ENCODE measurements at places on chromosomes 6 and 20. TPM values are rescaled to one million over a fixed set of nuclear protein-coding genes. Genes with fewer than 3 reads are reported as not detected.
A peak's percentile ranks its signal among the peaks of the same experiment; 100 is the strongest.

Gene TCP11
- not detected for total RNA-seq

Gene CABLES2
- 8.6 TPM for total RNA-seq

Gene SLX4IP
- total RNA-seq: 8.1 TPM

Gene SLC17A9
- total RNA-seq: 44.6 TPM

Gene TFAP2D
- total RNA-seq: not detected

Gene GTSF1L
- total RNA-seq: 0.84 TPM

Gene BPI
- not detected for total RNA-seq

Gene GLP1R
- not detected for total RNA-seq

Gene NOX3
- not detected for total RNA-seq

- H3K4me1 ChIP-seq: no peaks in the 10 kb centered on the region
- H3K27ac ChIP-seq: no peak overlapping the region
- no peak for DNase-seq
- no peak overlapping the region for H3K4me3 ChIP-seq
Observed at GRCh38 chr20:47672886-47673670, 112.2 kb downstream of the SULF2 start.

DNA sequence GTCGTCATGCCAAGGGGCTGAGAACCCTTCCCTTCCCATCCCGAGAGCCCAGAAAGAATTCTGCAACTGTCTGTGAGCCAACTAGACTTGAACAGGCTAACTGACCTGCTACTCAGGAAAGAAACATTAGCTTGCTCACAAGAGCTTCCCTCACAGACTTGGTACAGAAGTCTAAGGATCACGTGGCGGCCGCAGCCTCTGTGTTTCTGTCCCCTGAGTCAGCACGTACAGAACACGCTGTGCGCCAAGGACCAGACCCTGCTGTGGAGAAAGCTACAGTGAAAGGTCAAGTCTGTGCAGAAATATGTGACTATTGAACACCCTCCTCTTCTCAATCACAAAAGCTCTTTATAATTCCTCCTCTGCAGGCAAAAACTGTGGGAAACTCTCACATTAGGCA is 151.3 kb upstream of the QKI start:
- peaks cover 8% of the 10 kb centered on the region for H3K4me1 ChIP-seq
- no peak for DNase-seq
- H3K27me3 ChIP-seq: no peaks in the 10 kb centered on the region
- H3K27ac ChIP-seq: no peak overlapping the region

- no peak overlapping the region for H3K4me3 ChIP-seq
- no peaks in the 10 kb centered on the region for H3K36me3 ChIP-seq
- no peak for DNase-seq
- no peak overlapping the region for H3K27ac ChIP-seq
- H3K27me3 ChIP-seq: no peaks in the 10 kb centered on the region
- peaks cover 4% of the 10 kb centered on the region for H3K4me1 ChIP-seq
Observed at GRCh38 chr20:10513931-10514575, 78.9 kb downstream of the SLX4IP start.

GRCh38 chr6:43717822-43718221 is 30.2 kb upstream of the MRPS18A start:
- H3K4me3 ChIP-seq: no peak overlapping the region
- no peak overlapping the region for H3K27ac ChIP-seq
- peaks cover 39% of the 10 kb centered on the region for H3K4me1 ChIP-seq
- no peak for DNase-seq

DNA sequence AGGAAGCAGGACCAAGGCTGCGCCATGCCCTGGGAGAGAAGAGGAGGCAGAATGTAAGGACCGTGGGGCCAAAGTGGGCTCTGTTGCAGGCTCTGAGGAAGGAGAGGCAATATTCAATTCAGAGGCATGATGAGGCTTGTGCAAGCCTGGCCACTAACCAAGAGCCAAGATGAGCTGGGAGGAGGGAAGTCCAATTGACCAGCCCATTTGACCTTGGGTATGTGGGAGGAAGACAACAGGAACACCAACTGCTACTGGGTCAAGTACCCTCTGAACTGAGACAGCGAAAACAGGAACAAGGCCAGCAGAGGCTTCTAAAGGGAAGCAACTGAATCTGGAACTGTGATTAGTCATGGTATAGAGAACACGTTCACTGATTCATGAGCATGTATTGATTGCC is 779.6 kb downstream of the MAFB start:
- no peak overlapping the region for H3K4me3 ChIP-seq
- H3K27me3 ChIP-seq: peaks cover 3% of the 10 kb centered on the region
- DNase-seq: no peak
- no peaks in the 10 kb centered on the region for H3K36me3 ChIP-seq
- H3K27ac ChIP-seq: no peak overlapping the region

DNA sequence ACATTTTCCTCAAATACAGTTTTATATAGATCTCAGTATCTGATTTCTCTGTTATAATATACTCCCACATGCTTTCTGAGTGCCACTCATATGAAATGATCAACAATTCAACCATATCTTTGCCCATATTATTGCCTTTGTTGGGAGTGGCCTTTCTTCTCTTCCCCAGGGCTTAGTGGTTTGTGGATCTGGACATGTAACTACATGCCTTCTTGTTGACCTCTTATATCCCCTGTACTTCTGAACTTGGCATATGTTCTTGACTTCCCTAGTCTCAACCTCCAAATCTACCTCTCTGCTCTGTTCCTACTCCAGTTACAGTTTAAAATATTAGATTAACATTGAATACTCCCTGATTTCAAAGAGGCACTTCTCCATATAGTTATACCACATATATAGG is 34.3 kb upstream of the PRIM2 start:
- peaks cover 2% of the 10 kb centered on the region for H3K27me3 ChIP-seq
- H3K27ac ChIP-seq: no peak overlapping the region
- no peaks in the 10 kb centered on the region for H3K36me3 ChIP-seq
- no peak overlapping the region for H3K4me3 ChIP-seq
- no peak for DNase-seq

- no peak overlapping the region for H3K4me3 ChIP-seq
- DNase-seq: no peak
- H3K36me3 ChIP-seq: no peaks in the 10 kb centered on the region
- no peak overlapping the region for H3K27ac ChIP-seq
Observed at GRCh38 chr6:112429226-112429625, 82.1 kb downstream of the RFPL4B start.

DNA sequence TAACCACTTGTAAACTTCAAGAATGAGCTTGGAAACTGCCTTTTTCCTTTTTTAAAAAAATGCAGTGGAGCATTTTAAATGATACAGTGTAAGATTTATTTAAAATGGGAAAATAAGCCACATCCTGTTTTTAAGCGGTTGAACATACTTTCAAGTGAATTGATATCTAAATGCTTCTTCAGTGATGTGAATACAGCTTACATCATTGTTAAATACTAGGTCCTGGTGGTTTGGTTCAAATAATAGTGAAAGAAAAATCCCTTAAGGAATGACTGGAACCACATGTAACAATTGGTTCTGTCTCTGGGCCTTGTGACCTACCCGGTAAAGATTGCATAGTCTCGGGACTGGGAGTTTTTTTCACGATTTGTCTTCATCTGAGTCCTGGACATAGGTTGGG is 44.2 kb downstream of the BMP6 start:
- H3K27me3 ChIP-seq: no peaks in the 10 kb centered on the region
- H3K36me3 ChIP-seq: no peaks in the 10 kb centered on the region
- no peak overlapping the region for H3K27ac ChIP-seq
- no peak overlapping the region for H3K4me3 ChIP-seq
- H3K4me1 ChIP-seq: no peaks in the 10 kb centered on the region
- no peak for DNase-seq

- H3K4me1 ChIP-seq: peaks cover 3% of the 10 kb centered on the region
- H3K27me3 ChIP-seq: no peaks in the 10 kb centered on the region
- no peaks in the 10 kb centered on the region for H3K36me3 ChIP-seq
- no peak overlapping the region for H3K27ac ChIP-seq
Observed at GRCh38 chr6:125537090-125537489, 212.3 kb upstream of the HEY2 start.

DNA sequence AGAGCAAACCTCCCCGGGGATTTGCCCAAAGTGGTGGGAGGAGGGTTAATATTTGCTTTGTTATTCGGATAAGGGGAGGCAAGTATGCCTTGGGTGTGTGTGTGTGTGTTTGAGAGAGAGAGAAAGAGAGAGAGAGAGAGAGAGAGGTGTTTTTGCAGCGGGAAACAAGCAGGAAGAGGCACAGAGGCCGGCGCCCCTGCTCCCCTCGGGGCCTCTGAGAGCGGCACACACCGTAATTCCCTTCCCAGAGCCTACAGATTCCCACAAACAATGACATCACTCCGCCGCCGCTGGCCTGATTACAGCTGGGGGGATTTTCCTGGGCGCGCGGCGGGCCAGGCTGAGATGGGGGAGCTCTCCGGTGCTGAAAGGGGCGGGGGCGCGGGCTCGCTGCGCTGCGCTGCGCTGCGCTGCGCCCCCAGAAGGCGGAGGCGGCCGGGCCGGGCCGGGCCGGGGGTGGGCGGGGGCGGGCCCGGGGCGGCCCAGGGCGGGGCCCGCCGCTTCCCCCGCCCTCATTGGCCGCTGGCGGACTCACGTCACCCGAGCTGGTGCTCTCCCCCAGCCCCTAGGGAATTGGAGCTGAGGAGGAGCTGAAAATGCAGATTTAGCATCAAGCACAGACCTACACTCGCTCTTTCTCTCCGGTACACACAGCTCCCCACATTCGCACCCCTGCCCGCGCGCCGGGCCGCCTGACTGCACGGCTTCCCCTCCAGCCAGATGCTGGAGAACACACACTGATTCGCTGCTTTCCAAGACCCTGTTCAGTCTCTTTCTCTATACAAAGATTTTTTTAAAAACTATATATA is at the start of gene PCSK2:
PCSK2 (plus strand) TSS at position 631 of the 809 bp plus-strand sequence. CDS start 266 bp downstream, outside the sequence.
- H3K4me1 ChIP-seq: no peaks in the 10 kb centered on the region
- H3K36me3 ChIP-seq: no peaks in the 10 kb centered on the region
- H3K27ac ChIP-seq: no peak within 1 kb of the TSS
- no peak for DNase-seq
- H3K27me3 ChIP-seq: peaks cover 10% of the 10 kb centered on the region

DNA sequence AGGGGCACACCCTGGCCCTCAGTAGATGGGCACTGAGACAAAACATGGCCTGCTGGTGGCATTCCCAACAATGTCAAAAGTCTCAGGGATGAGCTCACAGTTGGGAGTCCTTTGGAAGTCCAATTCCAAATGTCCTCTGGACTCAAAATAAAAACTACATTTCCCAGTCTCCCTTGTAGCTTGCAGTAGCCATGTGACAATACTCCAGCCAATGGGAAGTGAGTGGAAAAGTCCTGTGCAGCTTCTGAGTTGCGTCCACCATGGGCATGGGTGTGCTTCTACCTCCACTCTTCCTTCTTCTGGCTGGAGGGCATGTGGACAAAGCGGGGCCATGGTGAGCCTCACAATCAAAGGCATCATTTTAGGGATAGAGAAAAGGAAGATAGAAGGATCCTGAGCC is 5.8 kb upstream of the ADAM33 start:
- no peak overlapping the region for H3K27ac ChIP-seq
- H3K4me1 ChIP-seq: no peaks in the 10 kb centered on the region
- H3K4me3 ChIP-seq: no peak overlapping the region
- H3K27me3 ChIP-seq: no peaks in the 10 kb centered on the region
- no peaks in the 10 kb centered on the region for H3K36me3 ChIP-seq
- no peak for DNase-seq

GRCh38 chr6:7241160-7241559 is 71.8 kb downstream of the SSR1 start:
- H3K36me3 ChIP-seq: peaks cover 3% of the 10 kb centered on the region
- no peak overlapping the region for H3K27ac ChIP-seq
- H3K4me1 ChIP-seq: peaks cover 23% of the 10 kb centered on the region
- no peaks in the 10 kb centered on the region for H3K27me3 ChIP-seq

GRCh38 chr20:17935761-17936160 is 32.8 kb downstream of the SNX5 start:
- peaks cover 12% of the 10 kb centered on the region for H3K4me1 ChIP-seq
- no peaks in the 10 kb centered on the region for H3K36me3 ChIP-seq
- no peak overlapping the region for H3K4me3 ChIP-seq
- no peaks in the 10 kb centered on the region for H3K27me3 ChIP-seq
- no peak for DNase-seq

DNA sequence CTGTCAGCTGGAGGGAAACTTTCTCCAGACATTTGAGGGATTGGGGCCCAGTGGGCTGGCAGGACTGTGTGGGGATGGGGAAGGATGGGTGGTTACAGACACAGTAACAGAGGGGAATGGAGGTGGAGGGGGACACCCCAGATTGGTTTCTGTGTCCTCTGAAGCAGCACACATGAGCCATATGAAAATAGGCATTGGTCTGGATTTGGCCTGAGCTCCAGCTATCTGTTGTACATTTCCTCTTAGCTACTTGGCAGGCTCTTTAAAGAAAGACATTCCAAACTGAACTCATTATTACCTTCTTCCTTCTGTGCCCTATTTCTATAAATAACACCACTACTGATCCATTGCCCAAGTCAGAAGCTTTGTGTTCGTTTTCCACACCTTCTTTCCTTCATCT is 72.0 kb upstream of the PRL start:
- no peaks in the 10 kb centered on the region for H3K4me1 ChIP-seq
- DNase-seq: no peak
- H3K27me3 ChIP-seq: no peaks in the 10 kb centered on the region
- no peak overlapping the region for H3K27ac ChIP-seq
- no peaks in the 10 kb centered on the region for H3K36me3 ChIP-seq

- no peak overlapping the region for H3K4me3 ChIP-seq
- H3K27ac ChIP-seq: peak overlapping the region; percentile 19
Observed at GRCh38 chr6:31351401-31352309, 5.3 kb downstream of the HLA-B start.

DNA sequence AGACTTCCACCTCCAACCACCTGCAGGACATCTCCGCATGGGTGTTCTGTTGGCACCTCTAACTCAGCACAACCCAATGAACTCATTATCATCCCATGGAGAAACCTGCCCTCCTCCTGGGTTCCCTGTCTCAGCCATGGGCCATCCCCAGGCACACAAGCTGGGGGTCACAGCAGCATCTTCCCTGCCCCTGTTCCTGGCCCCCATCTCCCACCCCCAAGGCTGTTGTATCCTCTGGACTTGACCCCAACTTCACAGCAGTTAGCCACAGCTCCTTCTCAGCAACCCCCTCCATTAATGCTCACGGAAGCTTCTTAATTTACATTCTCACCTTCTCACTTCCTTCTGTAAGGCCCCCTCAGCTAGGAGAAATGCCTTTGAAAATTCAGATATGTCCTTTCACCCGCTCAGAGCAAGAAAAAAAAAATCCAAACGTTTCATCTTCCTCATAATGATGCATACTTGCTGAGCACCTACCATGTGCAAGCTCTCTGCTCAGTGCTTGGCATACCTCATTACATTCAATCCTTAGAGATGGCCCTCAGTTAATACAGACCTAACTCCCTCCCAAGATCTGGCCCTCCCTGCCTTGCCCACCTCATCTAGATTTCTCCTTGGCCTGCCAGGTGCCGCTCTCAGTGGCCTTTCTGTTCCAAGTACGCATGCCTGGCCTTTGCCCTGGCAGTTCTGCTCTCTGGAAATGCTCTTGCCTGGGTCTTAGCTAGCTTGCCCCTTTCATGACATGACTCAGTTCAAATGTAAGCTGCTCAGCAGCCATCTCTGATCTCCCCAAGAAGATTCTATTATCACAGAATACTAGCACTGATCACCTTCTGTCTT is 2.5 kb upstream of the NELFCD start:
- DNase-seq: no peak
- no peaks in the 10 kb centered on the region for H3K27me3 ChIP-seq
- H3K4me1 ChIP-seq: peaks cover 39% of the 10 kb centered on the region
- H3K27ac ChIP-seq: no peak overlapping the region
- H3K36me3 ChIP-seq: no peaks in the 10 kb centered on the region

Data from B cell (primary cell).